ENCODE measurements at places on chromosomes 7 and 10. TPM values are rescaled to one million over a fixed set of nuclear protein-coding genes. Genes with fewer than 3 reads are reported as not detected.
A peak's percentile ranks its signal among the peaks of the same experiment; 100 is the strongest.

Gene OPN4
- not detected for total RNA-seq

Gene CRTAC1
- total RNA-seq, result not detected

Gene AKR1C8
- 1.5 TPM for total RNA-seq

Gene LEP
- not detected for total RNA-seq

Gene CC2D2B
- 0.35 TPM for total RNA-seq

DNA sequence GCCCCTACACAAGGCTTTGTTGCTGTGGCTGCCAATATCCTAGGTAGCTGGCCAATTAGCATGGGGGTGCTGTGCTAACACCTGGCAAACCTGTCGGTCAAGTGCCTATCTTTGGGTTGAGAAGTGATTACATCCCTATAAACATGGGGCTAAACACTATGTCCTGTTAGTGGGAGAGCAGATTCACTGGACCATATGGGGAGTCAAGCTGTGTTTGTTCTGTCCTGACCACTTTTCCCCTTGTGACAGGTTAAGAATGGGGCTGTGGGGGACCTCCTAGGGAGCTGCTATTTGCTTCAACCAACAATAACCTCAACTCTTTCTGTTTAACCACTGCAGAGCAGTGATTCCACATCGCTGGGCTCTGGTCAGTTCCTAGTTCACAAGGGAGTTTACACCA lies 151.5 kb upstream of the AOAH start:
- peaks cover 45% of the 10 kb centered on the region for H3K4me1 ChIP-seq
- peaks cover 90% of the 10 kb centered on the region for H3K36me3 ChIP-seq
- no peaks in the 10 kb centered on the region for H3K27me3 ChIP-seq
- H3K4me3 ChIP-seq, result no peak overlapping the region
- DNase-seq, result no peak

DNA sequence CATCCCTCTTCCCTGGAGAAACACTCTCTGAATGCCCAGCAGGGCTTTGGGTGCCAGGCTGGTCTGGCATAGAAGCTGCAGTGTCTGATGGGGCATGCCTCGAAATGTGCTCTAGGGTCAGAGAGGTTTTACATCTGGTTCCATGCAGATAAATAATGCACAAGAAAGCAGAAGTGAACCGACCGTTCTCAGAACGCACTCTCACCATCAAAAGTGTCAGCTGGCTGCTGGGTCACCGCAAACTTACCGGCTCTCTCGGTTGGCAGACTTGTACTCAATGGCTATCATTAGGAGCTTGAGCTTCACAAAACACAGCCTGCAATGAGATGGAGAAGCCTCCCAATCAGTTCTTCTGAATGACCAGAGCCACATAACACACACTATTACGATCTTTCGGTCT lies 610.0 kb downstream of the KCNMA1 start:
- DNase-seq, result no peak
- H3K27me3 ChIP-seq, result no peaks in the 10 kb centered on the region
- H3K27ac ChIP-seq, result no peak overlapping the region
- no peak overlapping the region for H3K4me3 ChIP-seq
- H3K36me3 ChIP-seq, result no peaks in the 10 kb centered on the region

- peaks cover 28% of the 10 kb centered on the region for H3K4me1 ChIP-seq
- peaks cover 4% of the 10 kb centered on the region for H3K36me3 ChIP-seq
- no peak overlapping the region for H3K4me3 ChIP-seq
- H3K27me3 ChIP-seq, result peaks cover 39% of the 10 kb centered on the region
- no peak overlapping the region for H3K27ac ChIP-seq
Measured at GRCh38 chr10:62386356-62387320, 12.5 kb downstream of the ZNF365 start.

- peaks cover 29% of the 10 kb centered on the region for H3K4me1 ChIP-seq
- H3K27me3 ChIP-seq, result peaks cover 63% of the 10 kb centered on the region
- no peak overlapping the region for H3K27ac ChIP-seq
- DNase-seq, result peak; percentile 12
- no peak overlapping the region for H3K4me3 ChIP-seq
Measured at GRCh38 chr10:101776161-101776817, 375 bp upstream of the FGF8 start.

DNA sequence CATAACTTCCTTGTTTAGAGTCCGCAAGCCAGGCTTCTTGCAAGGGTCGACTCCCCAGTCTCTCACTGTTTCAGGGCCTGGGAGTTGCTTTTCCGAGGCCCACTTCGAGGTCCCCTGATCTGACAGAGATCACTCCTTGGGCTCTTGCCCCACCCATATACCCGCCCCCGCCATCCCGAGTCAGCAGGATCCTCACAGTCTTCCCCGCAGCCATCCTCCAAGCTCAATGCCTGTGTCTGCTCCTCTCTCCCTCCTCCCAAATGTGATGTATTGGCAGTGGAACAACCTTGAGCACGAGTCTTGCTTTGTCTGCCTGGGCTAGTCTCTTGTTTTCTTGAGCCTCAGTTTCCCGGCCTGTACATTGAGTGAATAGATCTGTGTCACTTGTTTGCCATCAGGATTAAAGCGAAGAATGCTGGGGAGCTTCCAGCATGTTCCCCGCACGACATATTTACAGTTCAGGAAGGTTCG lies 2.4 kb upstream of the HMX2 start:
- no peak overlapping the region for H3K4me3 ChIP-seq
- no peak for DNase-seq
- peaks cover 15% of the 10 kb centered on the region for H3K36me3 ChIP-seq
- peaks cover 46% of the 10 kb centered on the region for H3K4me1 ChIP-seq
- H3K27ac ChIP-seq, result no peak overlapping the region

DNA sequence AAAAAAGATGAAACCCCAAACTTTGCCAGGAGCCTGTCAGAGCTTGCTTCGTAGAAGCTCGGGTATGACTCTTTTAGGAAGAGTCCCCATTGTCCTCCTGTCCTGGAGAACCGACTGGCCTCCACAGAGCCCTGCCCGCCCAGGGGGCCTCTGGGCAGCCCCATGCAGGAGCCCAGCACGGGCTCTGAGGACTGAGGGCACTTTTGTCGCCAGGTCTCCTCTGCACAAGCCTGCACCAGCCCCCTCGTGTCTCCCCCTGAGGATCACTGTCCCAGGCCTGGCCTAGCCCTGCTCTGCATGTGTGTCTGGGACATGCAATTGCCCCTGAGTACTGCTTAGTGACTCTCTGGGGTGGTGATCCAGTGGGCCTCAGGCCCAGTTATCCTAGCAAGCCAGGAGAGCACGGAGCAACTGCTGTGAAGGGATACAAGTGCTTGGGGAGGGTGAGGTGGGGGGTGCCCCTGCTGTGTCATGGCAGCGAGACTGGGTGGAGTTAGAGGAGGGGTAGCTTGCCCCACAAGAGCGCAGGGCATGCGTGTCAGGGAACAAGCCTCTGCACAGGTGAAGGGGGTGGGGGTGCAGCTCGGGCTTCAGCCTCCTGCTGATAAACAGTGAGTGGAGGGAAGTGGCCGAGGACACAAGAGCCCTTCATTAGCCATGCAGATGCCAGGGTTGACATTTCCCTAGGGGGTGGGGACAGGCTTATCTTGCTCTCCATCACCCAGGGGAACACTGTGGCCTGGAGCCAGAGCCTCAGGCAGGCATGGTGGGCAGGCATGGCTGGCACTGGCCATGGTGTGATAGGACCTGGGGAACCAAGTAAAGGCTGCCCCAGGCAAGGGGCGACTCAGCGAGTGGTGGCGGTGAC lies 143.4 kb downstream of the C10orf105 start:
- H3K27ac ChIP-seq, result no peak overlapping the region
- no peaks in the 10 kb centered on the region for H3K36me3 ChIP-seq
- no peaks in the 10 kb centered on the region for H3K27me3 ChIP-seq
- no peak overlapping the region for H3K4me3 ChIP-seq
- DNase-seq, result no peak
- H3K4me1 ChIP-seq, result no peaks in the 10 kb centered on the region

DNA sequence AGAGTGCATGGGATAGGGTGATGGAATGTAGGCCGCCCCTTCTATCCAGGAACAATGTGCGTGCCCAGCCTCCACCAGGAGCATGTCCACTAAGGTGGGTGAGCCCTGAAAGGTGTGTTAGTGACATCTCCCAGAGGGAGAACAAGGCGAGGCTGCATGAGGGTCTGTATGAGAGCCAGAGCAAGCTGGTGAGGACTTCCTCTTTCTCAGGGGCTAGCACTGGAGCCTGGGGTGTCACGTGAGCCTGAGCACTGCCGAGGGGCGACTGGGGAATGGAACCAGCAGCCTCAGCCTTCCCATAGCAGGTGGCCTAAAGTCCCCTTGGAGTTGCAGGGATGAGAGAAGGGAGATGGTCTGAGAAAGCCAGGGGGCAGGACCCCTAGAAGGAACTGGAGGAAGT lies 156.3 kb upstream of the COBL start:
- H3K4me1 ChIP-seq, result peaks cover 2% of the 10 kb centered on the region
- H3K4me3 ChIP-seq, result no peak overlapping the region
- peaks cover 9% of the 10 kb centered on the region for H3K27me3 ChIP-seq
- DNase-seq, result no peak
- no peak overlapping the region for H3K27ac ChIP-seq
- H3K36me3 ChIP-seq, result no peaks in the 10 kb centered on the region

Measured in activated CD4-positive, alpha-beta memory T cell treated with anti-CD3 and anti-CD28 coated beads, Interleukin-2, amount 10 ng/mL, durations not matched to agents 7 days and 5 days (primary cell).